ENCODE measurements at places on chromosomes 3 and 15.

DNA sequence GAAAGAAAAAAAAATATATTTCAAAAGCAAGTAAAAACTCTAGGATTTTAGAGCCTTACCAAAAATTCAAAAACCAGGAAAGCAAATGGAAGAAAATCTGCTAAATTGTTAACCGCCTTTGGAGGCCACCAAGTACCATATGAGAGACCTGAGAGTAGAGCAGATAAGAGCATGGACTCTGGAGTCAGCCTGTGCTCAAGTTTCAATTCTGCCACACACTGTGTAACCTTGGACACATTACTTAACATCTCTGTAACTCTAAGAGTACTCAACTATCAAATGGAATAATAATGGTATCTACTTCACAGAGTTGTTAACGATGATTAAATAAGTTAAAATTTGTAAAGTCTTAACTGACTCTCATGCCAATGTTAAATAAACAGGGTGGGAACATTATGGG is 12.7 kb downstream of the RBSN start:
- no peak for DNase-seq

DNA sequence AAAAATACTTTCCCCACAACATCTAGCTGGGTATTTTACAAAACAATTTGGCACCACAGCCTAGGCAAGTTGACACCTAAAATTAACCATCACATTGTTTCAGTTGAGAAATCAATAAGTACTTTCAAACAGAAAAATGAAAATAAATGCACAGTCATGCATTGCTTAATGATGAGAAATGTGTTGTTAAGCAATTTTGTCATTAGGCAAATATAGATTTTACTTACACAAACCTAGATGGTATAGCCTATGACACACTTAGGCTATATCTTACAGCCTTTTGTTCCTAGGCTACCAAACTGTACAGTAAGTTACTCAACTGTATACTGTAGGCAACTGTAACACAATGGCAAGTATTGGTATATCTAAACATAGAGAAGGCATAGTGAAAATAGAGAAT is 608.6 kb upstream of the BCHE start:
- DNase-seq = no peak

- DNase-seq = no peak
Observed at GRCh38 chr3:72601060-72601459, 247.2 kb downstream of the SHQ1 start.

GRCh38 chr15:63380151-63380807 is 1.4 kb downstream of the CA12 start:
- no peak for DNase-seq

GRCh38 chr15:25793354-25794050 is 69.6 kb downstream of the ATP10A start:
- no peak for DNase-seq

DNA sequence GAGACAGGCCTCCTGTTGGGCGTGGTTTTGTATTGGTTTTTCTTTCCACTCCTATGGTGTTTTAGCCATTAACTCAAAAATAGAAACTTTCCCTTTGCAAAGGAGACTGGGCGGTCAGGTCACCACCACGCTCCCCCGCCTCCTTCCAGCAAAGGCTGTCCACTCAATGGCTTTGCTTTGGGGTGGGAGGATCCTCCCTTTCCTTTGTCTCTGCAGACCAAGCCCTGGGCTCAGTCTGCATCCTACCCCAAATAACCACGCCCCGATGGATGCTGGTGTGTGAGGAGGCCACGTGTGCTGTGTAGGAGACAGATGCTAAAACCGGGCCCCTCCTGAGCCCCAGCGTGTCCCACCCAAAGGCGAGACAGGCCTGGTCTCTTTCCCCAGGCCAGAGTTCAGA is 68.5 kb downstream of the GRIP2 start:
- DNase-seq = no peak

GRCh38 chr3:61927332-61927731 is 366.0 kb downstream of the PTPRG start:
- no peak for DNase-seq

GRCh38 chr15:29117778-29118177 is 151.8 kb downstream of the NSMCE3 start:
- no peak for DNase-seq

DNA sequence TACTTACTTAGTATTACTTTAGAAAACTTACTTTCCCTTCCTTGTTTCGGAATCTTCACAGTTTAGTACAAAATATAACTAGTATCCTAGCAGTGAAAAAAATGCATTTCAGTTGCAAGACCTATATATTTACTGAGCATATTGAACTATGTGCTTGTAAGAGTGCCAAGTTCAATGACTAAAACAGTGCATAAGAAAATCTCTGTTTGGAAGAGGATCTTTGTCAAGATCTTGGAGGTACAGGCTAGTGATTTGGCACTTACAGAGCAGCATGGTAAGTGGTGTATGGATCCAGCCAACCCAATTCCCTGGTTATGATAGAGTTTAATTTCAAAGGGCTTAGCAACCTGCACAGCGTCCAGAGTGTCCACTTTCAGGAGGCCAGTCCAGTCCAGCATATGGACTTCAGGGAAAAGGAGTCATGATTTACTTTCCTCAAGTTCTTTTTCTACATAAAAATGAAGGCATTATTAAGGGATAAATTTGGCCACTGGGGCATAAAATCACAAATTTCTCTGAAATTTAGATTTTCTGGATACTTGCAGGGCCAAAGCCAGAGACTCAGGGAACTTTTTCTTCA is 625.8 kb upstream of the BCHE start:
- no peak for DNase-seq

- no peak for DNase-seq
Observed at GRCh38 chr15:63922916-63923315, 89.2 kb upstream of the HERC1 start.

DNA sequence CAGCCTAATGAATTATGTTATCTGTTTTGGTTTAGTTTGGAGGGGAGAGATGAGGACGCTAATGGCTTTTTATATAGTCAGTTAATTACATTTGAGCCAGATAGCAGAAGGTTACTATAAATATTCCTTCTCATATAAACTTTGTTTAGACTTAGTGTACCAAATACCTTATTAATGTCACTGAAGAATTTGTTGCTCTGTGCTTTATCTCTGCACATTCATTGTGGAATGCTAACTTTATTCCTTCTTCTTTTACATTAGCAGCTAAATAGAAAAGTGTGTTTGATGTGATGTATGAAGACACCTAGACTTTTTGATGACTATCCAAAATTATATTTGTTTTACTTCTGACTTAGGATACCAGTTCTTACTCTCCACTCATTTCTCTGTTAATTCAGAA is 105.2 kb downstream of the EPHA3 start:
- DNase-seq = no peak

Data from LNCaP clone FGC (cell line).